Immature natural killer cell (primary cell): ENCODE measurements at places on chromosomes 4 and X.

DNA sequence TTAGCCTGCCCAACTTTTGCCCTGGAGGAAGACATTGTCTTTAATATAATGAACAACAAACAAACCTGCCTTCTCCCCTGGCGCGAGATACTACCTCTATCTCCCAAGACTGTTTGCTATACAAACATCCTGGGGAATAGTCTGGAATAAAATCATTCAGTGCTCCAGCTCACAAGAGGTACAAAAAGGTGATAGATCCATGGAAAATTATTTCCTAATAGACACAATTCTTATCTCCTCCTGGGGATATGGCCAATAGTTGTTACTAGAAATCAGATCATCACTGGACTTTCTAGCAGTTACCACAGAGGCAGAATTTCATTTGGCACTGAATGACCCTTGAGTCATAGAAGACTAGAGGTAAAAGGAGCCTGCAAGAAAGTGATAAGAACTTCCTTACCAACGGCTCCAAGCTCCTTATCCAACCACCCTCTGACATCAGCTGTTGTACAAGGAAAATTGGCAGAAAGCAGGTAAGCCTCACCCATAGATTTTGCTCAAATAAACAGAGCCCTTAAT lies 38.1 kb downstream of the MID1 start:
- no peak for DNase-seq

DNA sequence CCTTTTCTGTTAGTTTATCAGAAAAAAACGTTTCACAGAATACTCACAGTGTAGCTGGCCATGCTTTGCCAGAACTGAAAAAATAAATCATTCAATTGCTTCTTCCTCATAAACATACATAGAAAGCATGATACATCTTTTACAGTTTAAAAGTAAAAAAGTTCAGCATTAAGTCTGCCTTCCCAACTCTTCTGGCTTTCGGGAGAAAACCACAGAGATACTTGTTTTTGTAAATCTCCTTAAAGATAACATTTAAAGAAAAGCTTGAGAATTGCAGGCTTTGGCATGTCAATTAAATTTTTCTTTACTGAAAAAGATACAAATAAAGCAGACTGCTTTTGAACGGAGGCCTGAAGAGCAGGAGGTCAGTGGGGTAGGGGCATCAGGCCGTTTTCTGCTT lies 66.8 kb downstream of the SEC24D start:
- DNase-seq = no peak

- DNase-seq = no peak
These were observed 1.8 kb downstream of the STIM2 start for GRCh38 chr4:26862381-26862915.

GRCh38 chrX:38839944-38840343 lies 38.7 kb downstream of the MID1IP1 start:
- no peak for DNase-seq

GRCh38 chr4:113397114-113397701 lies 347.8 kb downstream of the ANK2 start:
- no peak for DNase-seq

DNA sequence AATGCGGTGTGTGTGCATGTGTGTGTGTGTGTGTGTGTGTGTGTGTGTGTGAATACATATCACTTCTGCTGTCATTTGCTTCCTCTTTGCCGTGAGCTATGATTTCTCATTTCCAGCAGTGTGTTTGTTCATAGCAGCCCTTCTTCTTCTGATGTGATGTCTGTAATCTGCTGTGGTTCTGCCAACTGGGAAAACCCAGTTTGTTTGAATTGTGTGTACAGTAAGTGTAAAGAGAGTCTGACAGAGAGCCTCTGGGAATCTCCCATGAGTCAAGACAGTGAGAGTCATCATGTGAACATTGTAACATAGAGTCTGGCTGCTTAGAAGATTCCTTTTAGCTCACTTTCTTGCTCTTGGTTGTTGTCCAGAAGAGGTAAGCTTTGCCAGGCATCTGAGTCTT lies 8.4 kb upstream of the NWD2 start:
- no peak for DNase-seq

DNA sequence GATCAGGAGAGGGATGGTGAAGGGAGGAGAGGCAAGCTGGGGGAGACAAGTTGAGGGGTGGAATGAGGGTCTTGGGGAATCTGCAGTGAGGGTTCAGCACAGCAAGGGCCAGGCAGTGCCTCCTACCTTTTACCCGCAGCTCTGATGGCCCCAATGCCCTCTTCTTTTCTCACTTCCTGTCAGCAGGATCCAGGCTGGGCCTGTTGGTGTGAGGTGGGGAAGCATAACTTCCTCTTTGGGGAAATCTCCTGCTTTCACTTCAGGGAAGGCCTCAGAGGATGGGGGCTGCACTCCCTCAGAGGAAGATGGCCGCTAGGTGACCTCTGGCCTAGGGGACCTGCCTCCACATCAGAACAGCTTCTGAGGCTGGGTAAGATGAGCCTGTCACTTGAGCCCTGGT lies 36.5 kb downstream of the EFNB1 start:
- no peak for DNase-seq

DNA sequence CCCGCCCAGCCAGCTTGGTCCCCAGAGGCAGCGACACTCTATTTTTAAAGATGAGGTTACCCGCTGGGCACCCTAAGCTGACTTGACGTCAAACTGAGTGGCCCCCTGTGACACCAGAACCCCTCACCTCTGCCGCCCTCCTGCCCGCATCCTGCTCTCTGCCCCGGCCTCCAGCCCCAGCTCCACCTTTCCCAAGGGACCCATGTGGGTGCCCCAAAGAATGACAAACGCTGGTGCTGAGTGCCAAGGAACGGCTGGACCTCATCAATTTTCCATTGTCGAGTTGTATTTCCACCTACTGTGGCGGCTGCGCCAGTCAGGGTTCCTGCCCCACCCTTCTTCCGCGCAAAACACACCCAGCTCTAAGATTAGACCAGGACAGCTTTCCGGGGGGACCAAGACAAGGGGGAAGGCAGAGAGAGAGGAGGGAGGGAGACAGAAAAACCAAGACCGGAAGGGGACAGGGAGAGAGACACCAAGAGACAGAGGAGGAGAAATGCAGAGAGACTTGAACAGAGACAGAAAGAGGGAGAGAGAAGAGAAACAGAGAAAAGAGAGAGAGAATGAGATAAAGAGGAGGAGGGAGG lies 2.0 kb downstream of the PRKX start:
- peak; percentile 75 for DNase-seq

DNA sequence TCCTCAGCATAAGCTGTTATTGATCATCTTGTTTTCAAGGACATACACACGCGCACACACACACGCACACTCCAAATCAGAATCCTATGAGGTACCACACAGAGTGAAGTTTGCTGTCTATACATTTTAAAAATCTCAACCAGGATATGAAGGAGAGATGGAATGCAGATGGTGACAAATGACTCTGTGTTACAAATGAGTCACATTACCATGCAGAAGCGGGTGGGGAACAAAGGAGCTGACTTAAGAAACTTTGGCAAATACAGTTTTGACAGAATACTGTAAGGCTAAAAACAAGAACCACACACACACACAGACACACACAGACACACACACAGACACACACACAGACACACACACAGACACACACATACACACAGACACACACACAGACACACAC lies 81.7 kb downstream of the RELL1 start:
- DNase-seq = no peak

- DNase-seq = no peak
These were observed 41.8 kb upstream of the MAGED1 start for GRCh38 chrX:51851507-51852085.

- no peak for DNase-seq
These were observed 29.0 kb downstream of the ENPP6 start for GRCh38 chr4:184188443-184189400.

DNA sequence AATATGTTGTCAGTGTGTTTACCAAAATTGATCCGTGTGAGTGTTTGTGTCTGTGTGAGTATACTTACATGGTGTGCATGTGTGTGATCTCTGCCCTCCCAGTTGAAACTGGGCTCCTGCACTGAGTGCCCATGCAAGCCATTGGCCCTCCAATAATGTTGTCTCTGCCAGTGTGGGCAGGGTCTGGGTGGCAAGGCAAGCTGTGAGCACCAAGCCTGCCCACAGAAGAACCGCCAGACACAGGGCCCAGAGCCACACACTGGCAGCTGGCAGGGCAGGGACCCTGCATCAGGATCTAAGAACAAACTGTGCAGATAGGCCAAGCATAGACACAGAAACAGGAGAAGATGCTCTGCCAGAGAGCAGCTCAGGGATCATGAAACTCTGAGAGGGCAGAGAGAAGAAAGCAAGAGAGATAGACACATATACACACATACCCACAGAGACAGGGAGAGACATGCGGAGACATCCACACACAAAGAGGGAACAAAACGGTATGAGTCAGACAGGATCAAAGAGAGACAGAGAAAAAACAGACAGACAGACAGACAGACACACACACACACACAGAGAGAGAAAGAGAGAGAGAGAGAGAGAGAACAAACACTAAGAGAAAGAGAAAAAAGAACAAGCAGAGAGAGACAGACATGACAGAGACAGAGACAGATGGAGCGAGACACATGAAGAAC lies 555.0 kb downstream of the MID1IP1 start:
- DNase-seq = no peak

DNA sequence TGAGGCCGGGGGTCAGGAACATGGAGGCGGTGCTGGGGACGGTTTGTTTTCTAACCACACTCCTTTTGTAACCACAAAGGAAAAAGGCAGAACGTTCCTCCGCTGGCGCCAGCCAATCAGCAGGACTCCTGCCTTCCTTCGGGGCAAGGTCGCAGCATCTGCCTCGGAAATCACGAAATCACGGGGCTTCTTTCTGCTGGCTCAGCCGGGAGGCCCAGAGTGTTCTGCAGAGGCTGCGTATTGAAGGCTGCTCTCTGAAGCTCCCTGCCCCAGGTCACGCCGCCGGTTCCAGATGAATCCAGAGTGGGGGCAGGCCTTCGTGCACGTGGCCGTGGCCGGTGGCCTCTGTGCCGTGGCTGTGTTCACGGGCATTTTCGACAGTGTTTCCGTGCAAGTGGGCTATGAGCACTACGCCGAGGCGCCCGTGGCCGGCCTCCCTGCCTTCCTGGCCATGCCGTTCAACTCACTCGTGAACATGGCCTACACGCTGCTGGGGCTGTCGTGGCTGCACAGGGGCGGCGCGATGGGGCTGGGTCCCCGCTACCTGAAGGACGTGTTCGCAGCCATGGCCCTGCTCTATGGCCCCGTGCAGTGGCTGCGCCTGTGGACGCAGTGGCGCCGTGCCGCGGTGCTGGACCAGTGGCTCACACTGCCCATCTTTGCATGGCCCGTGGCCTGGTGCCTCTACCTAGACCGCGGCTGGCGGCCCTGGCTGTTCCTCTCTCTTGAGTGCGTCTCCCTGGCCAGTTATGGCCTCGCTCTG lies 9.4 kb downstream of the TMEM187 start:
- peak; percentile 39 for DNase-seq

DNA sequence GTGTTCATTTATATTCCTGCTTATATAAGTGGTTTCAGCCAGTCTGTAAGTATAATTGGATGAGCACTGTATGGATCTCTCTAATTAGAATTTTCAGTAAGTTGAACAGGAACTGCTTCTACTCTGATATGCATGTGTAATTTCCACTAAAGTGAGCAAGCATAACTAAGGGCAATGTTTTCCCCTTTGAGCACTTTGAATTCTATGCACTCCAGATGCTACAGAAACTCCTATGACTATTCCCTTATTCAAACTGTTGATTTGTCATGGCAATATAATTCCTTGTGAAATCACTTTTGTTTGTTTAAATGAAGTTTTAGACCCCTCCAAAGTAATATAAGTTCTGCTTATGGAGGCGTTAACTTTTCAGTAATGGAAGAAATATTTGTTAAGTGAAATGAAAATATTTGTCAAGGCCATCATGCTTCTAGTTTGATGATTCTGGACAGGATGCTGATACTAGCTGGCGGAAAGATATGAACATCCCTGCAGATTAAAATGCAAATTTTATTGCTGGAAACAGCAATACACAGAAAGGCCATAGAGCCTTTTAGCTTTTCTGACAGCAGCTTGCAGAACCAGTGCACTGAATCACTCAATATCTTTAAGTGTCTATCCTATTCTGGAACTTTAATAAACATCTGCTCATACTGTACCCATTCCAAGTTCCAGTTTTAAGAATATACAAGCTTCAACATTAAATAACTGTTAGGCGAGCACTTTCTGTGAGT lies 1460.8 kb downstream of the RAPGEF2 start:
- DNase-seq = no peak
